ENCODE measurements at places on chromosomes 6 and 20.

GRCh38 chr20:48782053-48782452 is 45.7 kb downstream of the PREX1 start:
- DNase-seq: no peak

GRCh38 chr6:161543684-161544309 is 269.9 kb upstream of the AGPAT4 start:
- DNase-seq: no peak

DNA sequence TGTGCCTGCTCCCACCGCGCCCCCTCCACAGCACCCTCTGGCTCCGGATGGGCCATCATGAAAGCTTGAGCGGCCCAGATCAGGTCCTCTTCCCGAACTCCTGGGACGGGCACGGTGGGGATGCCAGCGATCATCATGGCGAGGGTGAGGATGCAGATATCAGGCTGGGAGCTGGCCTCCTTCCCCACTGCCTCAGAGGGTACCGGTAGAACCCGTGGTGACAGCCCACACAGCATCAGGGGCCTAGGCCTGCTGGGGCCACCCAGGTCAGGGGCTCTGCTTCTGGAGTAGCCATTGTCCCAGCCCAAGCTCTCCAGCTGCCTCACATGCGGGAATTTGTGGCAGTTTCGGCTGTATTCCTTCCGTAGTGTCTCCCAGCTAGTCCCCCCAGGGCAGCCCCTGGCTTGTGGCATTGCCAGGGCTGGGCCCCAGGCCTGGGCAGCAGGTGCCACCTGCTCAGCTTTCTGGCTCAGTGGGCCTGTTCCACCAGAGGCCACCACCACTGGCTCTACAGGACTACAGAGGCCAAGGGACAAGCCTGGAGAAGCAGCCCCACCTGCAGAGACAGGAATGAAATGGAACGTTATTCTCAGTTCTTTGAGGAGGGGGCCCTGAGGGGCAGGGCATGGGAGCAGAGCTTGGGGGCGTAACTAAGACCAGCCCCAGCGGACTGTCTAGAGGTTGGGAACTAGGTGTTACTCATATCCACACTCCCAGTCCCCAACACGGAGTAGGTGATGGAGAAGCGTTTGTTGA is 654 bp downstream of the SPATA25 start:
- no peak for DNase-seq

DNA sequence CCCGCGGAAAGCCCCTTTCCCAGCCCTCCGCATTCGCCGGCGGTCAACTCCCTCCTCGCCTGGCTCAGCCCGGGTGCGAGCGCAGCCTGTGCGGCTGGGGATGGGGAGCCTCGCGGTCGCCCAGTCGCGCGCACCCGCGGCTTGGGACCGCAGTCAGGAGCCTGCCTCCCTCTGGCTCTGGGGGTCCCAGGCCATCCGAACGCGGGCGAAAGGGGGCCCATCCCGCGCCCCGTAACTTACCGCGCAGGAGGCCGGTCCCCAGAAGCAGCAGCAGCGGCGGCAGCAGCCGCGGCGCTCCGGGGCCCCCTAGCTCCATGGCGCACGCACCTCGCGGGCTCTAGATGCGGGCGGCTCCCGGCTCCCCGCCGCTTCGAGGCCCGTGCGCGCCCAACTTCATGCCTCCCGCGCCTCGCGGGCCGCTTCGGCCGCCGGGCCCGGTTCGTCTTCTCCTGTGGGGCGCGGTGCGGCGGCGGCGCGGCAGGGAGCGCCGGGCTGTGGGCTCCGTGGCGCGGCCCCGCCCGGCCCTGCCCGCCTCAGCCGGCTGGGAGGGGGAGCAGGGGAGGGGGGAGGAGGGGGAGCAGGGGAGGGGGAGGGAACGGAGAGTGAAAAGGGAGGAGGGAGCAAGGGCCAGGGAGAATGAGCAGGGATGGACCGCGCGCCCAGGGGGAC is at the start of gene CHRNA4:
CHRNA4 (minus strand) TSS at position 500 of the 669 bp plus-strand sequence; CDS start at position 316, 184 bp downstream.
- DNase-seq: no peak

- DNase-seq: no peak
Observed at GRCh38 chr20:57509665-57510237, 15.2 kb downstream of the CTCFL start.

- DNase-seq: no peak
Observed at GRCh38 chr20:31638317-31638716, 605 bp downstream of the COX4I2 start.

DNA sequence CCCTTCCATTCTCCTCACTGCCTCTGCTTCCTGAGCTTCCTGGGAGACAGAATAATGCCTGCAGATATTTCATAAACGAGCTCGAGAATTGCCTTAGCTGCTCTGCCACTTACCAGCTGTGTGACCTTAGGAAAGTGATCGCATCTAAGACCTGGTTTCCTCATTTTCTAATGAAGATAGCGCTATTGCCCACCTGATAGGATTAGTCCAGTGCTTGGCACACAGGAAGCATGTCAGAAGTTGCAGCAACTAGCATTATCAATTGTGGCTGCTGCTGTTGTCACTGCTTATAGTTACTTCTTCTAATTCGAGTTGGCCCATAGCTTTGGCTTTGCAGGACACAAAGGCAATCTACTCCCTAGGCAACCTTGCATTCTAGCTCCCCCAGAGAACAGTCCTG is 305.5 kb upstream of the SGK1 start:
- no peak for DNase-seq

GRCh38 chr20:49579874-49580812 is 12.2 kb upstream of the PTGIS start:
- no peak for DNase-seq

GRCh38 chr20:63737945-63738686 is 1.5 kb upstream of the SLC2A4RG start:
- DNase-seq: peak; percentile 47

DNA sequence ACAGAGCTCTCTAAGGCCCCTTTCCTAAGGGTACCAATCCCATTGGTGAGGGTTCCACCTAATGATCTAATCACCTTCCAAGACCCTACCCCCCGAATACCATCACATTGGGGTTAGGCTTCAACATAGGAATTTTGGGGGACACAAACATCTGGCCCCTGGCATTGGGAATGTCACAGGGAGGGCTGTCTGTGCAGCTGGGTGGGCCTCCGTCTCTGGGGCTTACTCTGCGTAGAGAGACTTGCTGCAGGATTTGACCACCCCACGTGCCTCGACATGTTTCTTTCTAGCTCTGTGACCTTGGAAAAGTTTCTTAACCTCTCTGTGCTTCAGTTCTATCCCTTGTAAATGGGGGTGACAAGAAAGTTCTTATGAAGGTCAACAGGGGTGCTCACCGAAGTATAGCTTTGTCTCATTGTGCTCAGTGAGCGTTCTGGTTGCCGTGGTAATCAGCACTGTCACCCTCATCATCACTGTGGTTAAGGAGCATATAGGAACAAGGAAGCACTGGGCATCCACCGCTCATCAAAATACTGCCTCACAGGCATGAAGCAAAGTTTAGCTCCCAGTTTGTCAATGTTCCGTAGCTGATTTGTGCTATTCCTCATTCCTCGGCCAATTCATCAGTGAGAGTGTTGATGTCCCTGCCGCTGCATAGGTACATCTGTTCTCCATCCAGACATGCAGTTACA is 152.8 kb downstream of the SYCP2 start:
- no peak for DNase-seq

- no peak for DNase-seq
Observed at GRCh38 chr6:11775791-11776409, 2.7 kb downstream of the ADTRP start.

- no peak for DNase-seq
Observed at GRCh38 chr6:106906232-106906631, 68.3 kb downstream of the CD24 start.

GRCh38 chr20:22312744-22313346 is 271.5 kb downstream of the FOXA2 start:
- DNase-seq: no peak

- DNase-seq: no peak
Observed at GRCh38 chr6:169499848-169500247, 202.0 kb downstream of the WDR27 start.

- no peak for DNase-seq
Observed at GRCh38 chr6:47343600-47343999, 33.9 kb upstream of the TNFRSF21 start.

- DNase-seq: peak; percentile 25
Observed at GRCh38 chr20:63442100-63442493, 30.4 kb downstream of the KCNQ2 start.

DNA sequence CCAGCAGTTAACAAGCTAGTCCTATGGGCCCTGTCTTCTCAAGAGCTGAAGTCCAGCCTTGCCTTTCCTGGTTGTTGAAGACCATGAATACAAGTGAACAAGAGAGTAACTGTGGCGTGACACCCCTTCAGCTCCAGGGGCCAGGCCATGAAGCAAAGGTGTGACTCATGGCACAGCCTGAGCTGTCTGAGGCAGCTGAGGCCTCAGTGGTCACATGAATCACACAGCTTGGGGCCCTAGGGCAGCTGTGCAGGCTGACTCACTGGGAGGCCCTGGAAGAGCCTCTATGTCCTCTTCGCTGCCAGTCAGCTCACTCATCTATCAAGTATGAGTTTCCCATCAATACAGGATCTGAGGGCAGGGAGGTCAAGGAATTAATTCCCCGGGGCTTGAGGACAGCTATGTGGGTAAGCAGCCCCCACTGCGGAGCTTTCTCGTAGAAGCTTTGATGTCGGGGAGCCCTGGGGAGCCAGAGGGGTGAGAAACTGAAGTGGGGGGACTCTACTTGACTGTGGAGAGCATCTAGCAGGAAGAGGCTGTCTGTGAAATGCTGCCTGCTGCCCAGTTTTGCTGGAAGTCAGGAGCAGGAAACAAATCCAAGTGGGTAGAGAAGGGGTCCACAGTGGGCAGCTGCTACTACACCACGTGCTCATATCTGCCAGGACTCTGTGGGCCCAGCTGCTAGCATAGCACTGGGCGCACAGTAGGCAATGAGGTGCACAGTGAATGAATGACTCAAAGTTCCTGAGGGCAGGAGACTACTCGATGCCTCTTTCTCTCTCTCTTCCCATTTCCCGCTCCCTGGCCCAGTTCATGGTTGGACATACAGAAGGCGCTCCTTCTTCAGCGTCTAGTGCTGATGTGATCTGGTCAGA is 13.7 kb upstream of the FAM83C start:
- no peak for DNase-seq

DNA sequence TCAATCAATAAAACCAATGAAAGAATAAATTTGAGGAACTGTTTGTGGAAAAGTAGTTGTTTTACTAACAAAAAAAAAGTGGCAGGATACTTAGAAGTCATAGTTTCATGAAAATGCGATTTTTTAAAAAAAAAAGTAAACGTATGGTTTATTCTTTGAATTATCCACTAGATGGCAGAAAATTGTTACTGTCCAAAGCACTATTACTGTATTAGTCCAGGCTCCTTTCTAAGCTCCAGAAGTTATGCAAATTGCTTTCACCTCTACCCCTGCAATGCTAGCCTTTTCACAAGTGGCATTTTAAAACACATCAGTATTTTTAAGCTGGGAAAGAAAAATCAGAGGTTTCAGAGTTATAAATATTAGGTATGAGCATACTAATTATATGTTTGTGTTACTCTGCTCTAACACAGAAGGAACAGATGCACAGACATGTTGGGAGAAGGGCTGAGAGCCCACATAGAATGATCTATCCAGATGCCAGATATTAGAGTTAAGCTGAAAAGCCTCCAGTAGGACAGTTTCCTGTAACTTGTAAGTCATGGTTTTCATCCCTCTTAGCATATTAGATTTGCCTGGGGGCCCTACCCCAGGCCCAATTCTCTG is 63.9 kb downstream of the FHL5 start:
- DNase-seq: no peak

All from activated B cell treated with CpG ODN at 0.5 μM for 24 hours (primary cell).